ENCODE measurements at places on chromosomes 11 and 22. TPM values are rescaled to one million over a fixed set of nuclear protein-coding genes. Genes with fewer than 3 reads are reported as not detected.

The IFTAP gene
- 20.4 TPM for total RNA-seq

The NXPE1 gene
- not detected for total RNA-seq

The OR4C45 gene
- total RNA-seq = not detected

The EHF gene
- total RNA-seq = 0.09 TPM

The NPAS4 gene
- not detected for total RNA-seq

The PGA5 gene
- total RNA-seq = not detected

Data from pericardium fibroblast (primary cell).